RCC 7860 (cell line): ENCODE measurements at places on chromosomes 12 and 14.

DNA sequence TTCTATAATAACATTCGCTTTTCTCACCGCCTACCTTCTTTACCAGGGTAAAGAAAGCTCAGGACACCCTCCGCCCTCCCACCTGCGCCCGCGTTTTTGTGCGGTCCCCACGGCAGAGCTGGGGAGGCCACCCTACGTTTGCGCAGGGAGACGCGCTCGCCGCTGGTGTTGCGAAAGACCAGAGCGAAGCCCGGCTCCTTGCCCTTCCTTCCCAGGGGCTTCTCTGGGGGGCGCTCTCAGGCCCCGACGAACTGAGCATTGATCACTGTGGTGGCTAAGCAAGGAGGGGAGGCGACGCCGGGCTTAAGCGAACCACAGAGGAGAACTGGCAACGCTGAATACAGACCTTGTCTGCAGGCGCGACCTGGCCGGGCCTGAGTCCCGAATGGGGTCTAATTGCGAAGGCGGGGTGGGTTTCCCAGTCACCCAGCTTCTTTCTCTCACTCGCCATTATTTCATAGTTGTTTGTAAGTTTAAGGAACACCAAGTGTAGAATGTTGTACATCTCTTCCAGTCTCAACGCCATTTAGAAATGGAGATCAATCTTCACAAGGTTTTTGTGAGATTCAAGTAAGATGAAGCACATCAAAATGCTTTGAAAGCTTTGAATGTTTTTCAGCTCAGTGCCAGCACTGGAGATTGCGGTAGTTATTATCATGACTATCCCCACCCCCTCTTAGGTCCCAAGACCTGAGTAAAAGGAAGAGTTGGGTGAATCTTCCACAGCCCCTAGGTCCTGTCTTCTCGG, 1.7 kb upstream of the NKX2-1 start:
- no peak for DNase-seq

- DNase-seq, result no peak
These were observed 159.1 kb upstream of the RTL1 start for GRCh38 chr14:101062601-101063000.

DNA sequence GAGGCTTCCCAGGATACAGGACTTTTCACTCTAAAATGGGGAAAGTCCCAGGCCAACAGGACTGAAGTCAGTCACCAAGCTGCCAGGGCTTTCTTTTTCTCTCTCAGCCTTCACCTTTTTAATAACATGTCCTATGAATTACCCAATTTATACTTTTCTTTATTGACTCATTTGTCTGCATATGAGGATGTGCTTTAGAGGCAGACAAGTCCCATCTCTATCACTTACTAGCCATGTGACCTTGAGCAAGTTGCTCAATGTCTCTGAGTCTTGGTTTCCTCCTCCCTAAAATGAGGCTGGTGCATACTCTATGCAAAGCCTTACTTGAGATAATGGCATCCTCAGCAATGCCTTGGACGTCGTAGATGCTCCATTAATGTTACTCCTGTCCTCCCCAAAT, 98.1 kb upstream of the TMPO start:
- DNase-seq, result no peak

- DNase-seq, result no peak
These were observed 13.5 kb upstream of the ASIC1 start for GRCh38 chr12:50043854-50044253.

- no peak for DNase-seq
These were observed 17.4 kb downstream of the P2RX4 start for GRCh38 chr12:121227294-121227693.

DNA sequence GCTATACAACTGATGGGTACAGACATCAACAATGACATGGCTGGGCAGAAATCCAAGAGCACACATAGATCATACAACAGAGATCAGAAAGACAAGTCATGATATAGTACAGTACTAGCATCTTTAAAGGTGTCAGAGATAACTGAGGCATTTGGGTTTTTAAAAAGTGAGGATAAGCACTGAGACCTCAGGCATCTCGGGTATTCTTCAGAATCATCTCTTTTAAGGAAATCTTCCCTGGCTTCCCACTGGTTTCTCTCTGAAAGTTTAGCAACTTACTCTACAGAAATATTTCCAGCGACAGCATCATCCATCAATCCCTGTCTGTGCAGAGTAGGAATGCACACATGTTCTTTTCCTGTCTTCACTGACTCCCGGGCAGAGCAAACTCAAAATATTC, 93.2 kb upstream of the PARP11 start:
- DNase-seq, result no peak

DNA sequence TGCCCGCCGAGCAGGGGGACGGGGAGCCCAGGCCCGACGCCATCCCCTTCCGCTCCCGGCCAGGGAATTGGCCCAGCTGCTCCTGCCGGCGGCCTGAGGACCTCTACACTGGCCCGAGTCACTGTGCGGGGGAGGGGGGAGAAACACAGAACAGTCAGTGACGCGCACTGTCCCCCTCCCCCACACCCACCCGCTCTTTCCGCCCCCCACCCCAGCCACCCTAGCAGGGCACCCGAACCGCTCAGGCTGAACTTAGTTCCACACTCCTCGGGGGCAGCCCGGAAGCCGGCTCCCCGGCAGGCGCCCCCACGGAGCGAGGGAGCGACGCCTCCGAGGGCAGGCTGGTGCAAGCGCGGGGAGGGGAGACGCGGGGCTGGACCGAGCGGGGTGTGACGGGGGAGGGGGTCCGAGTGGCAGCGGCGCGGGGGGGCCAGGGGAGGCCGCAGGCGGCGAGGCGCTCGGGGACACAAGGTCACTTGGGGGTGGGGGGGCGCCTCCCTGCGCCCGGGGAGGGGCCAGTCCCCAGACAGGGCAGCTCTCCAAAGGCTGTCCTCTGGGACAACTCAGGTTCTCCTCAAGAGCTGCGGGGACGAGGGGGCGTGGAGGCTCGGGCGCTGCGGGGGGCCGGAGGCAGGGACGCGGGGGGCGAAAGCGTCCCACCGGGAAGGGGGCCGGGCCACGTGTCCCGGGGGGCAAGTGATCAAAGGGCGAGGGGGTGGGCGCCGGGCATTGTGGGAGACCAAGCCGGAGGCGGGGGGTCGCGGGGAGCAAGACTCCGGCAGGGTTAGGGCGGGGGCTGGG, 648 bp downstream of the CHD4 start:
- DNase-seq, result peak; percentile 42

DNA sequence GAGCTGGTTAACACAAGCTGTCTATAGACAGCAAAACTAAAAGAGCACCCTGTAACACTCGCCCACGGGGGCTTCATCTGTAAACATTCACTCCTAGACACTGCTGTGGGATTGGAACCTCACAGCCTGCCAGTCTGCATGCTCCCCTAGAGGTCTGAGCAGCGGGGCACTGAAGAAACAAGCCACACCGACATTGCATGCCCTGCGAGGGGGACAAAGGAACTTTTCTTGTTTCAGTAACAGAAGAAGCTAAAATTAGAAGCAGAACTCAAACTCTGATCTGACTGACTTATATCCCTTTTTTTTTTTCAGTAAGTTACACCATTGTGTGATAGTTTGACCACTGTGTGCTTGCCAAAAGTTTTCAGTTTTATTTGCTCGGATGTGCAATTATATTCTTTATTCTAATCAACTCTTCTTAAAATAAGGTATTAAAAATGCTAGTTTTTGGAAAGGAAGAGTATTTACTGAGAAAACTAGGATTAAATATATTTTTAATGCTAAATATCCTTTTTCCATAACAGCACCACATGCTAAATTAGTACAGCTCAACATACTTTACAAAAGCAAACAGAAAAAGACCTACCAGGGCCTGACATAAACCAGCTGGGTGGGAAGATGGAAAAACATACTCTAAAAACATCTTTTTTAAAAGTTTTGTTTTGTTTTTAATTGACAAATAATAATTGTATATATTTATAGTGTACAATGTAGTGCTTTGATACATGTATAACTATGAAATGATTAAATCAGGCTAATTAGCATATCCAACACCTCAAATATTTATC, 100.2 kb downstream of the EPS8 start:
- DNase-seq, result no peak

DNA sequence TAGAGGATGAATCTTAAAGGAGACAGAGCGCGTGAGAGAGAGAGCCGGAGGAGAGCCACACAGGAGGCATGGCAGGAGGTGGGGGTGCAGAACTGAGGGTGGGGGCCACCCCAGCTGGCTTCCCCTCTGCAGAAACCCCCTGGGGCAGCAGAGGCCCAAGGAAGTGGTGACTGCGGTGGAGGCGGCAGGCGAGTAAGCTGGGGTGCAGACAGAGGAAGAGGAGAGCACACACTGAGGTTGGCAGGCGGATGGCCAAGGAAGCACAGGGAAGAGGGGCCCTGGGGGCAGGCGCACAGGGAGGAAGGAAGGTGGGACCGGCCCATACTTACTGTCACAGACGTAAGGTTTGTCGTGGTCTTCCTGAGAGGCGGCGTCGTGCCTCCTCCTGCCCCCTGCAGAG, 179.8 kb downstream of the DPF3 start:
- DNase-seq, result no peak

DNA sequence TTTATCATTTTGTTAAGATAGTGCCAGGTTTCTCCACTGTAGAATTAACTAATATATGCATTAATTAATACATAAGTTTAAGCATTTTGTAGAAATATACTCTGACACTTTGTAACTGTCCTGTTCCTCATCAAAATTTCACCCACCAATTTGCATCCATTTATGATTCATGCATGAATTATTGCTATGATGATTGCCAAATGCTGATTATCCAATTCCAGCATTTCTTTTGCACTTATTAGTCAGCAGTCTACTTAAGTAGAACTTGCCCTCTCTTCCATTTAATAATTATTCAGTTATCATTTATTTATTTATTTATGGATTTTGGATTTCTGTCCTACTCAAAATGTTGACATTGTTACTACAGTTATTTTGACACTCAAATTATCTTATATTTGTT, 72.2 kb downstream of the SLC6A15 start:
- no peak for DNase-seq

DNA sequence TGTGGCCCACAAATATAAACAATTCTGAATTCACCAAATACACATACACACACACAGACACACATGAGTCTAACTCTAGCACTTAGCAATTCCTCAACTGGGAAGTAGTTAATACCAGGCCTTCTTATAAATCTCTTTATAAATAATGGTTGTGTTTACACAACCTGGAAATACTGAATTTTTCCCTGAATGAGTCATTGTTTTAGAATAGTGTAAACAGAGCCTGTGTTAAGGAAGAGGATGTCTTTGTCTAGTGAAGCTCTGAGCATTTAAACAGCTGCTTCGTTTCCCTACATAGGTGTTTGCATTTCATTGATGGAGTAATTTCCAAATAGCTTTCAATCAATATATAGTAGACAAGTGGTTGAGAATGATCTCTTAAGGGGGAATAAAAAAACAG, 218.8 kb downstream of the BTG1 start:
- DNase-seq, result no peak

GRCh38 chr14:90274808-90275457, 18.6 kb downstream of the PSMC1 start:
- peak; percentile 45 for DNase-seq

DNA sequence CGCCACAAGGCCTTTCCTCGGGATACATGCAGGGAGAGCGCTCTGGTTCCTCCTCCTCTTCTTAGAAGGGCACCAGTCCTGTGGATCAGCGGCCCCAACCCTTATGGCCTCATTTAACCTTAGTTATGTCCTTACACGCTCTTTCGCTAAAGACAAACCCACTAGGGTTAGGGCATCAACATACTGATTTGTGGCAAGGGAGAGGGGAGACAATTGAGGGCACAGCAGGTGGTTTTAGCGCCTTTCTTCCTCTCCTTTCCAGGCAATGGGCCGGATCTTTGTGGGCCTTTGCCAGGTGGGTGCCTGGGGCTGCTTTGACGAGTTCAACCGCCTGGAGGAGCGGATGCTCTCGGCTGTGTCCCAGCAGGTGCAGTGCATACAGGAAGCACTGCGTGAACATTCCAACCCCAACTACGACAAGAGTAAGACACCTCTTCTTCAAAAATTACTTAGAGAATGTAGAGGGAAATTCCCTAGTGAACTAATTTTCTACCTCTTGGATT, 43.6 kb downstream of the DYNC1H1 start:
- DNase-seq, result no peak

- DNase-seq, result no peak
These were observed 200.7 kb downstream of the SLC2A13 start for GRCh38 chr12:39905152-39905551.

DNA sequence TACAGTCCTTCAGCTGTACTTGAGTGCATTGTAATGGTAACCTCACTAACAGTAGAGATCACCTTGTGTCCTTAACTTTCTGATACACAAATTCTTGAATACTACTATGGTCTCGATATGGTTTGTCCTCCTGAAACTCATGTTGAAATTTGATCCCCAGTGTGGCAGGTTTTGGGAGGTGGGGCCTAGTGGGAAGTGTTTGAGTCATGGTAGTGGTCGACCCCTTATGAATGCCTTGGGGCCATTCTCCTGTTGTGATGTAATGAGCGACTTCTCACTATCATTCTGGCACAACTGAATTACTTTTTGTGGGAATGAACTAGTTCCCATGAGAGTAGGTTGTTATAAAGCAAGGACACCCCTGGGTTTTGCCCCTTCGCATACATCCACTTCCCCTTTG, 52.3 kb downstream of the IPO8 start:
- no peak for DNase-seq

DNA sequence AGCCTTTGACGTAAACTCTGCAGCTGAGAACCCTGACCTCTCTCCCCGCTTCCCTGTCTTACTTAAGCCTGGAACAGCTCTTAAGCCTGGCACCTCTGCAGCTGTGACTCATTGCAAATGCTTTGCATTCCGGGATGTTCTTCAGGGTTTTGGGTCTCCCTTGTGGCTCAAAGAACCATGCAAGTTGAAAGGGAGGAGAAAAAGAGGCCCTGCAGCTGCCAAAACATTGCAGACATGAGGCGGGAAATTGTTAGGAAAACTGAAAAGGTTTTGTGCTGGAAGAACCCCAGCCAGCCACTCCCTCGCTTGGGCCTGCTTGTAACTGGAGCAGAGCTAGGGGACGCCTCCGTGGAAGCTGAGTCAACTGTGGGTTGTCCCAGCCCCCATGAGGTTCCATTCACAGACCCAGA, 60.2 kb upstream of the FERMT2 start:
- peak; percentile 60 for DNase-seq

GRCh38 chr12:96205908-96206307, 11.7 kb downstream of the ELK3 start:
- DNase-seq, result no peak

GRCh38 chr14:87457720-87458119, 535.3 kb downstream of the GALC start:
- no peak for DNase-seq

DNA sequence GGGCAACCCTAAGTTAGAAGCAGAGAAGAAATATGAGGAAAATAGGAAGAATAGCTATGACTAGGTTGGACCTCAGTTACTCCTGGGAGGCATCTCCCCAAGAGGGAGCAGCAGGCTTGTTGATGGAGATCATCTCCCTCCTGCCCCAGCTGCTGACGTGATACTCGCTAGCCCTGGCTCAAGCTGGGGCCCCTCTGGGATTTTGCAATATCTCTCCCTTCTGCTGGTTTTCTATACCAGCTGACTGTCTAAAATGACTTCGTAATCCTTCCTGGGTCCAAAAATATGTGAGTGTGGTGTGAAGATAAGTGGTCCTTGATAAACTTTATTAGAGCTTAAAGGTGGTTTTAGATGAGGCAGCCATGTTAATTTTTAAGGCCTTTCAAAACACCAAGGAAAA, 4.5 kb upstream of the HECTD4 start:
- no peak for DNase-seq
